ENCODE measurements at places on chromosomes 1 and 21.

DNA sequence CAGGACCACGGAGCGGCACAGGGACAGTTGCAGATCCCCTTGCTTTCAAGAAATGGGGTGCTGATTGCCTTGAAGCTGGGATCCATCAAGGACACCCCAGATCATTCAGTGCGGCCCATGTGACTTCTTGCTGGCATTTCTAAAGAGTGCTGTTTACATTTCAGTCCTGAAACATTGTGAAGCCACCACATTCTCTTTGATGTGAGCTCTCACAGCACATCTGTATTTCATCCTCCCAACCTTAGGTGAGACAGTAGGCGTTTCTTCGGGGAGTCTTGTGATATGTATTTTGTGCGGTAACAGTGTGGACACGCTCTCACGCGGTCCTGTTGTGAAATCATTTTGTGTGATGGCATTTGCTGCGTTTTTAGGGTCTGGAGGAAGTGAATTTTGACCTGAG lies 57.2 kb downstream of the CACHD1 start:
- DNase-seq, result no peak

DNA sequence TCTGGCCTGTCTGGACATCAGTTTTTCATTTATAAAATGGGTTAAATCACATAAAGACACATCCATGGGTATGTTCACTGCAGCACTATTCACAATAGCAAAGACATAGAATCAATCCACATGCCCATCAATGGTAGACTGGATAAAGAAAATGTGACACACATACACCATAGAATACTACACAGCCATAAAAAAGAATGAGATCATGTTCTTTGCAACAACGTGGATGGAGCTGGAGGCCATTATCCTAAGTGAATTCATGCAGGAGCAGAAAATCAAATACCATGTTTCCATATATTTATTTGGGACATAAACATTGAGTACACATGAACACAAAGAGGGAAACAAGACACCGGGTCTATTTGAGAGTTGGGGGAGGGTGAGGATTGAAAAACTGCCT lies 28.1 kb downstream of the ZBTB8OS start:
- no peak for DNase-seq

DNA sequence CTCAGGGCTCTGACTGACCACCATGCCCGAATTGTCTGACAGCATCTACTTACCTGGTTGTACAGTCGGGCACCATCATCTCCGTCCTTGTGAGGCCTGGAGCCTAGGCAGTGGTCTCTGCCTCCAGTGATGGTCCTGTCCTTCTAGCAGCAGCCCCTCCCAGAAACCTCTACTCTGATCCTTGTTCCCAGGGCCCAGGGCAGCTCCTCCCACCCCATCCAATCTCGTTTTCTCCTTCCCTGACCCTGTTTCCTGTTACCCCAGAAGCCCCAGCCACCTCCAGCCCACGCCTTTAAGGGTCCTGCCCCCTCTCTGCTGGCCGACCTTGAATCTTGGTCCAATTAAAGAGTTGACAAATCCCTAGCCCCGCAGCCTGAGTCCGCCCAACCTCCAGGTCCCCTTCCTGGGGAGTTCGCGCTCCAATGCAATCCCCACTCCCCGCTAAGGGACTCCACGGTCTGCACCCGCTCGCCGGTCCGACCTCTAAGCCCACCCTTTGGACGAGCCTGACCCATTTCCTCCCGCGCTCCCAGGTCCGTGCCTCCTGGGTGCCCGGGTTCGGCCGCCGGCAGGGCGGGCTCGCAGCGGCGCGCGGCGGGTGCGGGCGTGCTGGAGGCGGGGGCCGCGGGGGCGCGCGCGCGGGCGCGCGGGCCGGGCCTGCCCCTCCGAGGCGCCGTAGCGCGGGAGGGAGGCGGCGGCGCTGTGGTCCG lies at the start of gene B4GALT2:
Gene B4GALT2 (plus strand): TSS at position 660 of the 710 bp plus-strand sequence. CDS start 1,951 bp downstream, outside the sequence.
- no peak for DNase-seq

- DNase-seq, result no peak
These were observed 45.3 kb downstream of the LRIG2 start for GRCh38 chr1:113118266-113118665.

DNA sequence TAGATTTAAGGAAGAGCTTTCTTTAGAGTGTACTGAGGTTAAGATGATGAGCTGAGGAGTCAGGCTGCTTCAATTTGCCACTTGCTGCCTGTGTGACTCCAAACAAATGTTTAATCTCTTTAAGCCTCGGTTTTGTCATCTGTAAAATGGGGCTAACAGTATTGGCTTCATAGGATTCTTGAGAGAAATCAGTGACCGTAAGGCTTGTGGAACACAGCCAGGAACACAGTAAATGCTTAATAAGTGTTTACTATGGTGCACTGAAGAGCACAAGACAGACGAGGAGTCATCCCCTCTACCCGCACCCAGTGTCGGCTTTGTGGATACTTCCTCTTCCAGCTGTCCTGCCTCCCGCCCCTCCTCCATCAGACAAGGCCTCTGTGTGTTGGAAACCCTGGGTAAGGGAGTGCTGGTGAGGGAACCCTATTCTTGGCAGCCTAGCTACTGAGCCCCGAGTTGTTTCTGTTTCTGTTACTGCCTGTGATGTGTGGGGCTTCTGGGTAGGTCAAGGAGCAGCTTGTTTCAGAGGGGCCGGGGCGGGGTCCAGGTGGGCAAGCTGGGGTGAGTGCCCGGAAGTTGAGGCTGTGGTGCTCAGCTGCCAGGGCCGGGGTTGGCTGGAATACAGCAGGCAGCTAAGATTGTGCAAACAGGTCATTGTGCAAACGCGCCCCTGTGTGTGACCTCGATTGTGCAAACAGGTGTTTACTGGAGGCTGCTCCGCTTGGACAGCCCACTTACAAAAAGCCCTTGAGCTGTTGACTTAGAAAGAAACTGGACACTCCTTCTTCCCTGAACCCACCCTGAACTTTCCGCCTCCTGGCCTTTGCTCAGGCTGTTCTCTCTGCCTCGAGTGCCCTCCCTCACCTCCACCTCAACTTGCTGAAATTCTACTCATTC lies 4.0 kb upstream of the CSF3R start:
- DNase-seq, result no peak

- DNase-seq, result no peak
These were observed 50.6 kb upstream of the LAPTM5 start for GRCh38 chr1:30808067-30808662.

- no peak for DNase-seq
These were observed 255.1 kb downstream of the FGGY start for GRCh38 chr1:59552007-59552406.

DNA sequence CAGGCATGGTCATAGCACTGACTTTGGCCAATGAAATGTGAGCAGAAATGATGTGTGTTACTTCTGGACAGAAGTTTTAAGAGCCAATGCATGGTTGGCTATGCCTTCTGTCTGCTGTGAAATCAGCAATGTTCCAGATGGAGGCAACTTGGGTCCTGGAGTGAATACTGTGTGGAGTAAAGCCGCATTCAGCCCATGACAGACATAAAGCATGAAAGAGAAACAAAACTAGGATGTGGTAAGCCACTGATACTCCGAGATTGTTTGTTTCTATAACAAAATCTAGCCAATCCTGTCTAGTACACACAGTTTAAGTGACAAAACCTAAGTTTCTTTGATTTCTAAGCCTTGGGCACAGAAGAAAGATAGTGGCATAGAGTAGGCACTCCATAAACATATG lies 47.1 kb upstream of the ARHGAP29 start:
- DNase-seq, result no peak

DNA sequence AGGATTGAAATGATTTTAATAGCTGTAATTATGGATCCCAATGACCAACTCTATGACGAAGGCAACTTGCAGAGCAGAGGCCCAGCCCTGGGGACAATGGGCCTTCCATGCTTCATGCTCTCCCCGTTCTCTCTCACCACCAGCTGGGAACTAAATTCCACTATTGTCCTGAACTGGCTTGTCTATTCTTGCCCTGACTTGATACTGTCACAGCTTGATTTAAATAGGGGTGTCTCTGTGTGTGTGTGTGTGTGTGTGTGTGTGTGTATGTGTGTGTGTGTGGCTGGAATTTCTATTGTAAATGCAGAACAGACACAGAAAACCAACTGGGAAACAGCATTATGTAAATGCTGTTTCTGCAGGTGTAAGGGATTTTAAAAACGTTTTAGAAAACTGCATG lies 57.0 kb downstream of the SLC22A15 start:
- DNase-seq, result no peak

DNA sequence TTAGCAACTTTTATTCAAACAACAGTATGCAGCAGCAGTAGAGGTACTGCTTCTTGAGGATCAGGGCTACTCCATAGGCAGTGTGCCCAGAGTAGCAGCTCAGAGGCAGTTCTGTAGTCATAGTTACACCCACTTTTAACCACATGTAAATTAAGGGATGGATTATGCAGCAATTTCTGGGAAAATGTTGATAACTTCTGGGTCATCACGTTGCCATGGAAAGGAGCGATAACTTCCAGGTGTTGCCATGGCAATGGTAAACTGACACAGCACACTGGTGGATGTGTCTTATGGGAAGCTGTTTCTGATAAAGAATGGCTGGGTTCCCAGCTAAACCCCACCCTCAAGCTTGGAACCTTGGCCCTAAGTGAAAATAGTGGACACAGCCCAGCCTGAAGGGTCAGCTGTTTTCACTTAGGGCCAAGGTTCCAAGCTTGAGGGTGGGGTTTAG lies 29.0 kb upstream of the PLA2G2A start:
- no peak for DNase-seq

DNA sequence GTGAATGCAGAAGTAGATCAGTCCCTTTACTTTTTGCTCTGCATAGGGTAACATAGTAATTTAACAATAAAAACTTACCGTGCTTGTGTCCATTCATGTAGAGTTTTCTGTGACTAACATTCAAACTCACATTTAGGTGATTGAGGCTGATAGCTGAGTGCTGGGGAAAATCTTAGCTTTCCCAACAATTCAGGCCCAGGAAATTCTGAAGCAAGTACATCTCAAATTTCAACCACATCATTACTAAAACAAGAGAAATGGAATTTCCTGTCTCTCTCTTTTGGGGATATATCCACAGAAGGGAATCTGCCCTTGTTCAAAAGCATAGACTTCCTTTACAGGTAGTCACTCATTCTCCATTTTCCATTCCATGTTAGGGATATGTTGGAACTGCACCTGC lies 33.1 kb upstream of the C1orf146 start:
- no peak for DNase-seq

- DNase-seq, result no peak
These were observed 234.8 kb downstream of the NCAM2 start for GRCh38 chr21:21233051-21233450.

DNA sequence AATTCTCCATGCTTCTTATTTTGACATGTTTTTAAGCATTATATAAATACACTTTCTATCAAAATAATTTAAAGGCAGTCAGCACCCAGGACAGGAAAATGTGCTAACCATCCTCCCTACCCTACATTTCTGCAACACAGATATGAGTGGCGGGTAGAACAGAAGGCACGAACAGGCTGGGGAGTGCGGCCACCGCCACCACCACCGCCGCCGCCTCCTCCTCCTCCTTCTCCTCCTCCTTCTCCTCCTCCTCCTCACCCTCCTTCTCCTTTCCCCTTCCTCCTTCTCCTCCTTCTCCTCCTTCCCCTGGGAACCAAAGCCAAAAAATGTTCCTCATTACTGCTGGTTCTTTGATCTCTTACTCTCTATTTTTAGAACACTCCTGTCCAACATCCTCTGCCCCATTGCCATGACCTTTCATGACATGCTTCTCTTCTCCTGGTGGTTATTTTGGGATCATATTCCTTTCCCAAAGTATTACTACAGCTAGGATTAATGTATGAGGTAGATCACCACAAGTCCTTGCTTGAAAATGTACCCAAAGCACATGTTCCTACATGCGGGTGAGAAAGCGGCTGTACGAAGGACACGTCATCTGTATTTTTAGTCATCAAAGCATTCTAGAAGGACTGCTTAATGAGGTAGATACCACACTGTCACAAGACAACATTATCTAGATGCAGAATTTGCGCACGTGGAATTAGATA lies 24.5 kb upstream of the CCN1 start:
- no peak for DNase-seq

GRCh38 chr1:46041974-46042373 lies 90.5 kb downstream of the PIK3R3 start:
- no peak for DNase-seq

DNA sequence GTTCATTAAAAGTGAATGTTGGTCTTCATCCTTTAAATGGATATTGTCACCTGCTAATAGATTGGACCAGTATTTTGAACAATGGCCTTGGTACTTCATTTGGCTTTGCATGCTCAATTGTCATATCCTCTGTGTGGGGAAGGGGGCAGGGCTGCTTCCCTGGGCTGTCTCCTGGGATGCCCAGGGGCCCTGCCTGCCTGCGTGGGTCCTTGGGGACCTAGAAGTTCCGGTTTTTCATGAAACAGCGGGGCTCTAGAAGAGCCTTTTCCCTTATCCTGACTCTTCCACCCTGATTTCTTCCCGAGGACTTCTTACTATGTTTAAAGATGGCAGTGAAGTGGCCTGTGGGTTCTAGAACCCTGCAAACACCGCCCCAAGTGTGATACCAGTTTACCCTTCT lies 97.5 kb downstream of the DISC1 start:
- no peak for DNase-seq

GRCh38 chr1:219847215-219847855 lies 81.0 kb downstream of the SLC30A10 start:
- no peak for DNase-seq

GRCh38 chr21:28781602-28782276 lies 210.9 kb downstream of the LTN1 start:
- DNase-seq, result no peak

- DNase-seq, result no peak
These were observed at the start of gene DYNLT4 for GRCh38 chr1:44806704-44807363. Gene DYNLT4 (minus strand): TSS chr1:44807351. CDS start chr1:44806668, 683 bp downstream.

DNA sequence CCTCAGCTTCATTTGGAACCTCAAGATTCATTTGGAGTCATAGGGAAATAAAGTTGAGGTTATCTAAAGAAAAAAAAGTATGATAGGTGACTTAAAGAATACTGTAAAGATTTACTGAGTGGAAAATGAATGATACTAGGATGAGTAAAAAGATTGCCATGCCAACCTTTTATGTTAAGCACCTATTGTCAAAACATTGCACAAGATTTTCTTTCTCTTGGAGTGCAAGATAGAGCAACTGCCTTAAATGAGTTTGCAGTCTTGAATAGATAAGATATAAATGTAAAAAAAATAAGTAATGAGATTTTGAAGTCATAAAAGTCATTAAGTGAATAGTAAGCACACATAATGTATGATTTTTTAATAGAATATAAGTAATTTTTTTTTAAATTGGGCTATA lies 5.1 kb upstream of the ANGPTL1 start:
- DNase-seq, result no peak

DNA sequence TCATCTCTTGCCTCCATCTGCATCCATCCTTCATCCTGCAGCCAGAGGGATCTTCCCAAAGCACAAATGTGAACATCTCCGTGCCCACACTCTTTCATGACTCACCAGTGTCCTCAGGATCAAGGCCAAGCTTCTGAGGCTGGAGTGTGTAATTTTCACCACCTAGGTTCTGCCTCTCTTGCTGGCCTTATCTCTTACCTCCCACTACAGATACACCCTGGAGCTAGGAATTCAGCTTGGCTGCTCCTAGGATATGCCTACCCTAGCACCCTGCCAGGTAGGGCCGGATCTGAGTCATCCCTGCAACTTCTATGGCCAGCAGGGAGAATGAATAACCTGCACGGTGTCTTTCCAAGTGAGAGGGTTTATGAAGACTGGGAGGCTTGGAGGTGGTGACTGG lies 208.7 kb upstream of the CSF3R start:
- no peak for DNase-seq

- no peak for DNase-seq
These were observed 10.6 kb upstream of the SYT14 start for GRCh38 chr1:209927466-209927865.
